ENCODE measurements at places on chromosomes 6 and 20.

DNA sequence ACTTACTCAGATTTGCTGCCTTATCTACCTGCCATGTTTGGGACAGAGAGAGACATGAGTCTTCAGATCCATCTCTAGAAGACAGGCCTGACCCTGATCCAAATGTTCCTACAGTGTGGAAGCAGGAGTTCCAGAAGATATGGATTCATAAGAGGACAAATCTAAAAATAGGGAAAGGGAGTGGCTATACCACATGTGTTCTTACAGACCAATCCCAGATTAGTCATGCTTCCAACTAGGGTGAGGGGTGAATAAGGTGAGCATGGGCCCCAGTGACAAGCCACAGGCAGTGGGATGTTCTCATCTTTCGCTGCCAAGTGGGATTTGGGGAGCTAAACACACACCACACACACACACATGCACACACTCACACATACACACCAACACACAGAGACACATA, 670.7 kb upstream of the CITED2 start:
- no peak for DNase-seq

GRCh38 chr6:30007132-30007764, 53.8 kb upstream of the POLR1H start:
- no peak for DNase-seq

DNA sequence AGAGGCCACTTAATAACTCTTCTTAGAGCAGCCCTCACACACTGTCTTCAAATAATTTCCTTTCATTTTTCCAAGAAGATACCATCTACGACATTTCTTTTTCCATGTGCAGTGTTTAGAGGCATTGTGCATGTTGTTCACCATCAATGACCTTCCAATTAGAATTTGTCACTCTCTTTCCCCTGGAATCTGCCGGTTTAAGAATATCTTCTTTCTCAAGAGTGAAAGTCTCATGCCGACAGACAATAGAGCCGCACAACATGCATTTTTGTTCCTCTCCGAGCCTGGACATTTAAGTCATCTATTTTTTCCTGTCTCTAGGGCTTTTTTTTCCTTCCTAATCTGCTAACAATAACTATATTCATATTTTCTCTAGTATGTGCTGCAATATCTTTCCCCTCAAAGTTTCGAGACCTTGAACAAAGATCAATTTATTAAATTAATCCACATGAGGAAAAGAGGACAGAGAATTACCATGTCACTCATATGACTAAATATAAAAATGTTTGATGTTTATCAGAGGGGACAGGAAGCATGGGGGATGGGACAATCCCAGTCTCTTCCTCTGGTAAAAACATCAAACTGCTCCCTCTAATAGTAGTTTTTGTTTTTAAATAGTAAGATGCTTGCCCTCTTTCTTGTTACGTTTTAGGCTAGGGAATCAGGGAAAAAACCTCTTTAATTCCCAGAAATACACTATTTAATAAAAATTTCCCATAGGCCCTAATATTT, 893.4 kb downstream of the C6orf118 start:
- no peak for DNase-seq

DNA sequence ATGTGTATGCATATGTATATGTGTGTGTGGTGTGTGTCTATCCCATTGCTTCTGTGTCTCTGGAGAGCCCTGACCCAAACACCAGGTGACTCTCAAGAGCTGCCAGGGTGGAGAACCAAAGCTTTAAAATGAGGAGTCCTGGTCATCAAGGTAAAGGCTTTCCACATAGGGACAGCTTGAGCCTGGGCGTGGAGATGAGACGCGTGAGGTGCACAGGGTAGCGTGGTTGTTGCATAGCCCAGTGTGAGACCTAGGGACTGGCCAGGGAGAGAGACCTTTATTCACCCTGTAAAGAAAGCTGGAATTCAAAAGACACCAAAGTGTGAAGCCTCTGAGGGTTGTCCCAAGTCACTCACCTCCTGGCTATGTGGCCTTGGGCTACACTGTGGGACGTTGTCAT, 149.1 kb downstream of the SYCP2 start:
- no peak for DNase-seq

- peak; percentile 82 for DNase-seq
Observed at GRCh38 chr20:1894471-1894950, 696 bp upstream of the SIRPA start.

Measured in GM23248 (cell line).